ENCODE measurements at places on chromosomes 2 and 18.

- DNase-seq: no peak
Measured at GRCh38 chr2:217121565-217121964, 261.7 kb upstream of the TNP1 start.

DNA sequence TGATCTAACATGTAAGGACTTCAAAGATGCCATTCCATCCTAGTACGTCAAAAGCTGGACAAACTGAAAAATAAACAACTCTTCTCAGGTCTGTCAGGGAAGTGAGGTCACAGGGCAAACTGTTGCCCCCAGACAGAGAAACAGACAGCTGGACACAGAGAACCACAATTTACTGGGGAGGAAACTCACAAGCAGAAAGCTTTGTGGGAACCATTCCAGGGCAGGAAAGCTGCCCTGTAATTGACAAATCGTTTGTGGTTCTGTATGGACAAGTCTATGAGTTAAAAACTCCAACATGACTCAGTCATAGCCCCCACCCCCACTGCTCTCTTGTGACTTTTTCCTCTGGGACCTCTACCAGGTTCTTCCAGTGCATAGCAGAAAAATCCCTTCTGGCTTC is 28.4 kb downstream of the MCEE start:
- no peak for DNase-seq

DNA sequence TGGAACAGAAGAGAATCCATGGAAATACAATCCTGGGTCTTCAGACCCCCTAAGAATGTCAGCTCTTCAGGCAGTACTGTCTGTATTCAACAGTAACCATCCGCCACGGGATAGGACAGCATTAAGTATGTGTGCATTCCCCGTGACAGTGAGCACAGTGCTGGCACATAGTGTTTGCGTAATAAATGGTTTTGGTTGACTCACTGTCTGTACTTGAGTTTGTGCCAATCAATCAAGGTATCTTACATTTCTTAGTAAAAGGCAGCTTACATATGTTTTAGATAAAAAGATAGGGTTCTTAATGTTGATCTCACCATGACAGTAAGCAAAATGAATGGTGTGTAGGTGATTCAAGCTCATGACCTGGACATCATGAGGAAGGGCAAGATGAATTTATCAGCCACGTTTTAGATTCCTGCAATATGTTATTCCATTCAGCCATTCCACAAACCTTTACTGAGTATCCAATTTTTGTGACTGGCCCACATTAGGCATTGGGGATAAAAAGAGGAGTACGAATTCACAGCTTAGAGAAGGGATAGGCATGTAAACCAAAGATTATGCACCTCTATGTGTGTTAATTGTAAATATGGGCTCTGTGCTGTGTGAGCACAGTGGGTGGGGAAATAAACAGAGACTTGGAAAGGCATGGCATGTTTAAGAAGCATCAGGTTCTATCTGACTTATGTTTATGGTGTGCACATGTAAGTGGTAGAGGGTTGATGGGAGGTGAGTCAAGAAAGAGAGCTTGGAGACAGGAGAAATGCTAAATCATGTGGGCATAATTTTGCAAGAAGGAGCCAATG is 258.8 kb downstream of the SLC8A1 start:
- DNase-seq: no peak

DNA sequence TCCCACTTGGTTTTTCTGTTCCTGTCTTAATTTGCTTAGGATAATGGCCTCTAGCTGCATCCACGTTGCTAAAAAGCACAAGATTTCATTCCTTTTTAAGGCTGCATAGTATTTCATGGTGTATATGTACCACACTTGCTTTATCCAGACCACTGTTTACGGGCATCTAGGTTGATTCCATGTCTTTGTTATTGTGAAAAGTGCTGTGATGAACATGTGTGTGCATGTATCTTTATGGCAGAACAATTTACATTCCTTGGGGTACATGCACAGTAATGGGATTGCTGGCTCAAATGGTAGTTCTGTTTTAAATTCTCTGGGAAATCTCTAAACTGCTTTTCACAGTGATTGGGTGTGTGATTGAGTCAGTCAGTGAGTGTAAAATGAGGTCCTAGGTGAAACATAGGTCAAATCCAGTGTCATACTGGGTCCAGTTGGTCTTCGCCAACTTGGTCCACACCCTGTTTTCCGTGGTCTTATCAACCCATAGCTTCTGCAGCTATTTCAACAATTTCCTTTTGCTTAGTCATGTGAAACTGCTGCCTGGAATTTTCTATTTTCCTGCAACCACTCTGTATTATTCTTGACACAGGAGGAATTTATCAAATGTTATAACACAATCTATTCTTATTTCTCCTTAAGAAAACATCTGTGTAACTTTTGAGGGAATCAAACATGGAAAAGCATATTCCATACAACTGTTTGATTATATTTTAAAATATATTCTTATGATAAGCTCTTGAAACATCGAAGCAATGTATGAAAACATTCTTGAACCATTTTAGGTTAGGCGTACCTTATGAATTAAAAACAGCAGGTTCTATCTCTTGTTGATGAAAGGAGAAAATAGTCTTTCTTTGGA is 82.9 kb downstream of the ADCYAP1 start:
- DNase-seq: peak; percentile 25

DNA sequence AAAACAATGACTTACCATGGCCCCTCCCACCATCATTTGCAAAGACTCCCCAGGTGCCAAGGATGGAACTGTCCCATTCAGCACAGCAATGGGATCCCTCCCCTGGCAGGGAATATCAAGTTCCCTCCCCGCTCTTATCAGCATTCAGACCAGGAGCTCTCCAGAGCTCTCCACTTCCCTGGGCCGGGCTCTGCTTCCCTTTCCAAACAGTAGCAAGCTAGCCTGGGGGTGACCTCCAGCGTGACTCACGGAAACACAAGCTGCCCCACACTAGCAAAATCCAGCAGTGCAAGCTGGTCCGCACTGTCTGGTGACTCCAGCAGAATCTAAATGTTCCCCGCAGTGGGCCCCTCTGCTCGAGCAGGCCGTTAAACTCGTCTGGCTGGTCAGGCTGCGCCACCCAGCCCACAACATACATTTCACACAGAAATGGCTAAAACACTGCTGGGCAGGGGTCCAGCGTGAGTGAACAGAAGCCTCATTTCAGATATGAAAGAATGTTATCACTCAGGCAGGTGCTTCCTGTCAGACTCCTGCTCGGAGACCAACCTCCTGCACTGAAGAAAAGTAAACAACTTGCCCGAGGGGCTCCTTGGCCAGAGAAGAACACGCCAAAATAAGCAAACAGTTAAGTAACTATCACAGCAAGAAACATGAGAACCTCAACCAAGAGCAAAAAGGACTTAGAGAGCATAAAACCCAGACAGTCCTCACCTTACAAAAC is 33.9 kb downstream of the STAT1 start:
- DNase-seq: peak; percentile 62

DNA sequence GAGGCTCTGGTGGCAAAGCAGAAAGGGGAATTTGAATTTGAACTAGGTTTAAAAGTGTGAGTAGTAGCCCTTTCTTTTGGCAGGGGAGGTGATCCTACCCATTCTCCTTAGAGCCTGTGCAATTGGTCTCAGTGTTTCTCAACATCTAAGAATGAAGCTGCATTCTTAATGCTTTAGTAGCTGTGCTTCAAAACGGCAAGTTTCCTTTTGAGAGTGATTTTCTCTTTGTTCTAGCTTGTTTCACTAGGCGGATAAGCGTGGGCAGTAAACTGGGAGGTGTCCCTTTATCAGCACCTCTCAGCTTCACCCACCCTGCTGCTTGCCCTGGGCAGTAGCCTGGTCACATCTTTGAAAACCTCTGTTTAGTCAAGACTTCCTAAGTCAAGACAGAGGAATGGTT is 6.7 kb downstream of the CRIM1 start:
- DNase-seq: no peak

- no peak for DNase-seq
Measured at GRCh38 chr2:218883491-218884490, 3.1 kb downstream of the WNT10A start.

DNA sequence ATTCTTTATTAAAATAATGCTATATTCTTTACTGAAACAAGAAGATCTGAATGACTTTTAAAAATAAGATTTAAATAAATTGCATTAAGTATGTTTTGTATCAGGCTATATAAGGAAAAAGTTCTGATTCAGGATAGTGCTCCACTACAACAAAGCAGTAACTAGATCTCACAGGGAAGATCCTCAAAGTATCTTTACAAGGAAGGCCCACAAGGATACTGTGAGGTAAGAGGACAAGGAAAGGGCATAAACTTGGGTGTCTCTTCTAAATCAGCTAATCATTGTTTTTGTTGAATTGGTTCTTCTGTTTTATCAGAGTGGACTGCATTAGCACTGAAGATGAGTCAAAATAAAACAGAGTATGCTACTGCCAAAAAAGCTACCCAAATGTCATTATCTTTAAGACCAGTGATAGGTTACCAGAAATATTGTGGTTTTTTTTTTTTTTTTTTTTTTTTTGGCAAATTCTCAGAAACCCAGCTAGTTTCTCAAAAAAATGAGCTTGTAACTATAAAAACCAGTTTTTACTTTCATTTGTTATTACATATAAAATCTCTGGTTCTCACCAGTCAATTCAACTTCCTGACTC is 160.9 kb downstream of the BAZ2B start:
- DNase-seq: no peak

GRCh38 chr2:95315801-95316411 is 18.8 kb downstream of the KCNIP3 start:
- DNase-seq: no peak

GRCh38 chr2:230678451-230678850 is 34.2 kb upstream of the CAB39 start:
- no peak for DNase-seq

DNA sequence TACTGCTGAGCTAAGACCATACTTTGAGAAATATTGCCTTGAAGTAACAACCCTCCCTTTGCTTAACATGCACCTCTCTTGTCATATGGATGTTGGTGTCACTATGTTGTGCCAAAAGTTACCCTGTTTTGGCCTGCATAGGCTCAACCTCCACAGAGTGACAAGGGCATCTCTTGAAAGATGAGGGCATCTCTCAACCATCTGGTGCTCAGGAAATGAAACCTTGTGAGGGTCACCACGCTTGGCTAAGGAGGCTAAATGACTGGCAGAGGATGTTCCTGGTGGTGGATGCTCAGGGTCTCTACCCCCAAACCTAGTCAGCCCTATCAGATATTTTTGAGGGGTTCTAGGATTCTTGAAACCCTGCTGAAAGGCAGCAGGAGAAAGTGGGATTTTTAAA is 2.3 kb downstream of the LHCGR start:
- DNase-seq: no peak

DNA sequence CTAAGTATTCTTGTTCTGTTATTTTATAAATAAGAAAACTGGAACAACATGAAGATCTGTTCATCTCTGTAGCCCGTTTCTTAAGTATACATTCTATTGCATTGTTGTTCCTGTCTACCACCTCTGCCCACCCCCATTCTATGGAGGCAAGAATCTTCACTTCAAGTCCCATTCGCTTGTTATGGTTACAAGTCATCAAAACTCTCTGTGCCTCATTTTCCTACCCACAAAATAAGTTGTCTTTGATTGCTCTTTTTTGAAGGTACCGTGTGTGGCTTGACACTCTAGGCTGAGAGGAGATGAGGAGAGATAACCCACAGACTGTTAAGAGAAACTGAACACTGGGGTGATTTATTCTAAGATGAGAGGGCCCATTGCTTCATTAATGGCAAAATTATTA is 2.9 kb upstream of the EVA1A start:
- DNase-seq: no peak

DNA sequence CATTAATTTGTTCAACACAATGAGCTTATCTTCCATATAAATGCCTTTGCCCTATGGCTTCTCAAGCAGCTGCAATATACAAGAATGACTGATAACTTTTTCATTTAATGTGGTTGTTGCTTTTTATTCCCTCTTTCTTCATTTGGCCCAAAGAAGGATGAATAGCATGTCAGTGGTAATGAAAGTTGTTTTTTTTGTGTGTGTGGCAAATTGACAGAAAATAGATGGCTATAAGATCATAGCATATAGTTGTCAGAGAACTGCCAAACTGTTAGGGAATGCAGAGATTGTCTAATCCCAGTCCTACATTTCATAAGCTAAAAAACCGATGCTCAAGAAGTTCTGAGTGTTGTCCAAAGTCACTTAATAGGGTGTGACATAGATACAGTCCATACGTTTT is 244.3 kb downstream of the ACTR3 start:
- DNase-seq: no peak

GRCh38 chr2:169119123-169119760 is 49.9 kb downstream of the DHRS9 start:
- no peak for DNase-seq

DNA sequence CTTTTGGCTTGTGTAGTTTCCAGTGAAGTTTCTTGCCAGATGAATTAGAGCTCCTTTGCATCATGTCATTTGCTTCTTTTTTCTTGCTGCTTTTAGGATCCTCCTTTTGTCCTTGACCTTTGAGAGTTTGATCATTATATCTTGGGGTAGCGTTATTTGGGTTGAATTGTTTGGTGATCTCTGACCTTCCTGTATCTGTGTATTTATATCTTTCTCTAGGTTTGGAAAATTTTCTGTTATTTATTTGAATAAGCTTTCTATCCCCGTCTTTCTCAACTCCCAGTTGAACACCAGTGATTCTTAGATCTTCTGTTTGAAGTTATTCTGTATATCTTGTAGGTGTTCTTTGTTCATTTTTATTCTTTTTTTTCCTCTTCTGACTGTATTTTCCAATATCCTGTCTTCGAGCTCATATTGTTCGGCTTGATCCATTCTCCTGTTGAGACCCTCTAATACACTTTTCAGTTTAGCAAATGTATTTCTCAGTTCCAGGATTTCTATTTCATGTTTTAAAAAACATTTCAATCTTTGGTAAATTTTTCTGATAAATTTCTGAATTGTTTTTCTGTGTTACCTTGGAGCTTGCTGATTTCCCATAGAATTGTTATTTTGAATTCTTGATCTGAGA is 20.8 kb downstream of the GALNT1 start:
- no peak for DNase-seq

DNA sequence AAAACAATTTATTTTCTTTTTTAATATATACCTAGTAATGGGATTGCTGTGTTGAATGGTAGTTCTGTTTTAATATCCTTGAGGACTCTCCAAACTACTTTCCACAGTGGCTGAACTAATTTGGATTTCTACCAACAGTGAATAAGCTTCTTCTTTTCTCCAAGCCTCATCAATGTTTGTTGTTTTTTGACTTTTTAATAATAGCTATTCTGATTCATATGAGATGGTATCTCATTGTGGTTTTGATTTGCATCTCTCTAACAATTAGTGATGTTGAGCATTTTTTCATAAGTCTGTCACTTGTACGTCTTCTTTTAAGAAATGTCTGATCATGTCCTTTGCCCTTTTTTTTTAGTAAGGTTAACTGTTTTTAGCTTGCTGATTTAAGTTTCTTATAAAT is 863.3 kb downstream of the CNTNAP5 start:
- no peak for DNase-seq

GRCh38 chr2:367246-367645 is 79.4 kb upstream of the ALKAL2 start:
- no peak for DNase-seq
